ENCODE measurements at places on chromosomes 1 and 21. TPM values are rescaled to one million over a fixed set of nuclear protein-coding genes. Genes with fewer than 3 reads are reported as not detected.

Gene TNFRSF9
- total RNA-seq = not detected

Gene OPTC
- not detected for total RNA-seq

Gene TMEM51
- total RNA-seq = not detected

GRCh38 chr1:220769205-220769604, 17.5 kb upstream of the MTARC1 start:
- no peak for DNase-seq

- DNase-seq = no peak
These were observed 26.2 kb downstream of the SLC44A3 start for GRCh38 chr1:94846308-94846707.

Gene OR2W3
- not detected for total RNA-seq

- no peak for DNase-seq
These were observed 21.3 kb upstream of the CCDC190 start for GRCh38 chr1:162882248-162882674.

Measured in ascending aorta (tissue), 2 donors.